Fibroblast of the aortic adventitia (primary cell): ENCODE measurements at places on chromosomes 1 and 21.

- no peak for DNase-seq
Observed at GRCh38 chr1:151108331-151108730, 37.8 kb downstream of the GABPB2 start.

DNA sequence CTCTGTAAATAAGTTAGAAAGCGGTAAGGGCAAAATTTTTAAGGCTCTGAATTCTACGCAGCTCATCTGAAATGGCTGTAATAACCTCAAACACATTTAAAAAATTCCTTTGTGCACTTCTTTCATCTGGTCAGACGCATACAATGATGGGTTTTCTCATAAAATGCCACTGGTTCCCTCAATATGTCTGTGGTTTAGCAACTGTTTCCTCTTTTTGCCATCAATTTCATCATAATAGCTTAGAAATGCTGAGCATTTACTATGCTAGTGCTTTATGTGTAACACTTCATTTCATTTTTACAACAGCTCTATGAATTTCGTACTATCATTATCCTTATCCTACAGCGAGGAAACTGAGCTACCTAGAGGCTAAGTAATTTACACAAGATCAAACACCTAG is 35.3 kb upstream of the DMRTA2 start:
- DNase-seq, result peak; percentile 2

DNA sequence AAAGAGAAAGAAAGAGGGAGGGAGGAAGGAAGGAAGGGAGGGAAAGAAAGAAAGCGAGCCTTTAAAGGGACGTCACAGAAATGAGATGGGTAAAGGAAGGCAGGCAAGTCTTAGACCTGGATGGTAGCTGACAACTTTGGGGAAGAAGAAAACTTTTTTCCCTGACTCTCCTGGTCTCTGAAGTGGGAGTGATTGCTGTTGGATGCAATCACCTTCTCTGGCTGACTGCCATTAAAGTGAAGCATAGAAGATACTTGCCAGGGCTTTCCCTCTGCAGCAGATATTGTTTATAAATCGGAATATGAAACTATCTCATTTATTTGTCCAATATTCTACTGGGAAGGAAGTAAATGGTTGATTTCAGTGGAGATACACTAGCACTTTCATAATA is 27.0 kb downstream of the VCAM1 start:
- no peak for DNase-seq

GRCh38 chr1:78688697-78689096 is 39.1 kb downstream of the IFI44 start:
- peak; percentile 82 for DNase-seq

DNA sequence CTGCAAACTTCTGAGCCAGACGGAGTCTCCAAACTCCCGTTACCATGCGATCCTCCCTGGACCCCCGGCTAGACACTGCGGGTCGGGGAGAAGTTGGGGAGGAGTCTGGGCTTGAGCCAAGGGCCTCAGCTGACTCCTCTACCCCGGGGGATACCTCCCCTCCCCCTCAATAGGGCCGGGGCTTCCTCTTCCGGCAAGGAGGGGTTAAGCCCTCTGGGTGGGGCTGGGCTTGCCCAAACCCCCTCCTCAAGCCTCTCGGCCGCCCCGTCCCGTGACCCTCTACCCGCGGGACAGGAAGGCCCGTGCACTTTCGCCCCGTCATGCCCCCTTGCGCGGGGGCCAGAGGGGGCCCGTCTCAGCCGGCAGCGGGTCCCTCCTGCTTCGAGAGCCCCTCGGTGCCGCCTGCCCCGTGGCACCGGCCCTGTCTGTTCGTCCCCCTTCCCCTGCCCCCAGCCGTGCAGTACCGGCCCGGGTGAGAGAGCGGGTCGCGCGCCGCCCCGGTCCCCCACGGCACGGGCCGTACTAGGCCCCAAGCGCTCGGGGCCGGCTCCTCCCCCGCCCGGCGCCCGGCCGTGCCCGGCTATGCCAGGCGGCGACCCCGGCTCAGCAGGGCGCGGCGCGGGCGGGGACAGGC is 652 bp downstream of the ARL8A start:
- DNase-seq, result peak; percentile 25

GRCh38 chr1:231045286-231045685 is 5.2 kb upstream of the FAM89A start:
- DNase-seq, result no peak

DNA sequence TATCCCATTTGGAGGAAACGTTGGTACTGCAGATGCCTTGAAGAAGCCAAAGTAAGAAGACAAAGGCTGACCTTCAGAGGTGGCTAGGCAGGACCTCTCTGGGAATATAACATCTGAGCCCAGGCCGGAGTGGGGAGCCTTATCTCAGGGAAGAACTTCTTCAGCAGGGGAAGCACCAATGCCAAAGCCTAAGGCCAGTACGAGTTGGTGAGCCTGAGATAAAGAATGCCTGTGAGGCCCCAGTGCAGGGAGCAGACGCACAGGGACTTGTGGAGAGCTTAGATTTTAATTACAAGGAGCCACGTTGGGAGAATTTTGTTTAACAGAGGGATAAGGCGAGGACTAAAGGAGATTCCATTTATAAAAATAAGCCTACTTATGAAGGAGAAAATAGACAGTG is 468.8 kb upstream of the RUNX1 start:
- DNase-seq, result no peak

GRCh38 chr1:163063143-163063542 is 6.0 kb upstream of the RGS4 start:
- DNase-seq, result no peak
